MG63 (cell line): ENCODE measurements at places on chromosomes 3 and 15. TPM values are rescaled to one million over a fixed set of nuclear protein-coding genes. Genes with fewer than 3 reads are reported as not detected.
A peak's percentile ranks its signal among the peaks of the same experiment; 100 is the strongest.

GRCh38 chr3:59531066-59531745 lies 481.4 kb upstream of the CFAP20DC start:
- no peak for DNase-seq

- no peak for DNase-seq
These were observed 2.9 kb upstream of the P2RY12 start for GRCh38 chr3:151387432-151387831.

DNA sequence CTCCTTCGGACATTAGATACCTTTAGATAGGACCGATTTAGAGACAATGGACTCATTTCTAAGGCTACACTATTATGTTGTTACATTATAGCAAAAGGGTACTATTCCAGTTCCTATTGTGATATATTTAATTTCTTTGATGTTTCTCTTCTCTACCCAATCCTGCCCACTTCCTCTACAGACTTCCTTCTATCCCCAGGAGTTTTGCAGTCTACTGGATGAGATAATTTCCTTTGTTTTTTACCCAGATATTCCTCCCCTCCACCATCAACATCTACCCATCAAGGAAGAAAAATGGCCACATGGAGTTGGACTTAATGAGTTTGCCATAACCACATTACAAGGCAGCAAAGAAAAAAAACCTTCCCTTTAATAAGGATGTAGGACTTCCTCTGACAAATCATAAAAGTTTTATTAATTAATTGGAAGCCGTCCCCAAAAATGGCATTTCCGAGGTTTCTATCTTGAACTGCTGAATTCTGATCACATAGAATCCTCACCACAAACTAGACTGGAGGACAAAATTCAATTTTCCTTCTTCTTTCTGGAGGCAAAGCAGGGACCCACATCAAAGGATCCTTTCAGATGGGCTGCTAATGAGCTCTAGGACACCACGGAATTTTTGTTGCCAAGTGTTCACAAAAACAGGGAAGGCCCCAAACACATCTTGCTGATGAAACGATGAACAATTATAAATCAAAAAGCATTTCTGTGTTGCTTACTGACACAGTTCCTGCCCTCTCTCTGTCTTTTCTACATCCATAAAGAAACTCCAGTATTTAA lies 33.4 kb downstream of the FRMD4B start:
- no peak for DNase-seq

DNA sequence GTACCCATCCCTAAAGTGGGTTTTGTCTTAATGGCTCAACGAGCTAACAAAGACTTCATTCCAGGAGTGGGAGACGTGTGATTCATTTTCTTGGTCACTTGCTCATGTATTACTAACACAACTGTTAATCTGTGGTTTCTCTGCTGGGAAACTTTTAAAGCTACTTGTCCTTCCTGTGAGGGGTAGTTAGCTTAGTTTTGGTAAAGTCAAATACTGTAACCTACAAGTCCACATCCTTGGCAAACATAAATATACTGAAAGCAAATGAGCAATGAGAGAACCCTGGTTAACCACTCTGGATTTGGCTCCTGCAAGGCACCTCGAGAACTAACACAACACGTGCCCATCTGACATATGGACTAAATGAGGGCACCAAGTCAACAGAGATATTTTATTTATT lies 19.9 kb downstream of the NOX5 start:
- DNase-seq: peak; percentile 62

GRCh38 chr3:100927775-100928174 lies 65.4 kb downstream of the ABI3BP start:
- no peak for DNase-seq

DNA sequence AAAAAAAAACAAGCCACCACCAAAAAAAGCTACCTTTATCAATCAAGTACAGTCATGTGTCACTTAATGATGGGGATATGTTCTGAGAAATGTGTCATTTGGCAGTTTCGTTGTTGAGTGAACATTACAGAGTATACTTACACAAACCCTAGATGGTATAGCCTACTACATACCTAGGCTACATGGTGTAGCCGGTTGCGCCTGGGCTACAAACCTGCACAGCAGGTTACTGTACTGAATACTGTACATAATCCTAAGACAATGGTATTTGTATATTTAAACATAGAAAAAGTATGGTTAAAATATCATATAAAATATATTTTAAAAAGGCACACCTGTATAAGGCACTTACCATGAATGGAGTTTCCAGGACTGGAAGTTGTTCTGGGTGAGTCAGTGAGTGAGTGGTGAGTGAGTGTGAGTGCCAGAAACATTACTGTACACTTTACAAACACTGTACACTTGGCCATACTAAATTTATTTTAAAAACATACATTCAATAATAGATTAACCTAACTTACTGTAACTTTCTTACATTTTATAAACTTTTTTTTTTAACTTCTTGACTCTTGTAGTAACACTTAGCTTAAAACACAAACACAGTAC lies 25.9 kb upstream of the JMJD7 start:
- peak; percentile 37 for DNase-seq

GRCh38 chr3:194606941-194607340 lies 26.3 kb downstream of the TMEM44 start:
- no peak for DNase-seq

GRCh38 chr3:51622413-51622812 lies 48.6 kb upstream of the TEX264 start:
- DNase-seq: peak; percentile 41

DNA sequence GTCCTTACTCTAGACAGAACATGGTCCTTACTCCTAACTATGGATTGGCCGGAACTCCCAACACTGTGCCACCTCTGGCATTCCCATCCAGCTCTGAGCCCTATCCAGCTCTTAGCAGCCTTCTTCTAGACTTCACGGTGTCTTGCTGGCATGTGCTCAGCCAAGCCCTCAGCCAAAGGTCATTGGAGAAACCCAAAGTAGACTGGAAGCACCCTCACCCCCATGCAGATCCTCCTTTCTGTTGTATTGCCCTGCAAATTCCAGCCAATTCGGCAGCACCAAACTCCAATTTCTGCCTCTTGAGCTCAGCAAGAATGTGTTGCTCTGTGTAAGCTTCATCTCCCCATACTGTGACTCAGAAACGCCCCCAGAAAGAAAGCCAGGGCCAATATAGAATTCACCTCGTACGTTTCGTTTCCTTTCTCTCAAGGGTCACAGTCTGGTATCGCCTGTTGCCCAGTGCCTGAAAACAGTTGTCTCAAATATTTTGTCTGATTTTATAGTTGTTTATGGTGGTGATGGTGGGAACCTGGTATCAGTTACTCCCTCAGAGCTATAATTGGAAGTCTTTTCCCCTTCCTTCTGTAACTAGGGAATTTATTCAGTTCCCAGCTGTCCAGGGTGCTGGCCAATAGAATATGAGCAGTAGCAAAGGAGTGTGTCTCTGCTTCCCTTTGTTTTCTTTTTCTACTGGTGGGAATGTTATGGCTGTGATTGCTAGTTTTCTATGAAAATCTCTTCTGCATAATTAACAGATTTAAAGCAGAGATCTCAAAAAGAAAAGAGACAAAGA lies 28.4 kb upstream of the EPHB3 start:
- no peak for DNase-seq

DNA sequence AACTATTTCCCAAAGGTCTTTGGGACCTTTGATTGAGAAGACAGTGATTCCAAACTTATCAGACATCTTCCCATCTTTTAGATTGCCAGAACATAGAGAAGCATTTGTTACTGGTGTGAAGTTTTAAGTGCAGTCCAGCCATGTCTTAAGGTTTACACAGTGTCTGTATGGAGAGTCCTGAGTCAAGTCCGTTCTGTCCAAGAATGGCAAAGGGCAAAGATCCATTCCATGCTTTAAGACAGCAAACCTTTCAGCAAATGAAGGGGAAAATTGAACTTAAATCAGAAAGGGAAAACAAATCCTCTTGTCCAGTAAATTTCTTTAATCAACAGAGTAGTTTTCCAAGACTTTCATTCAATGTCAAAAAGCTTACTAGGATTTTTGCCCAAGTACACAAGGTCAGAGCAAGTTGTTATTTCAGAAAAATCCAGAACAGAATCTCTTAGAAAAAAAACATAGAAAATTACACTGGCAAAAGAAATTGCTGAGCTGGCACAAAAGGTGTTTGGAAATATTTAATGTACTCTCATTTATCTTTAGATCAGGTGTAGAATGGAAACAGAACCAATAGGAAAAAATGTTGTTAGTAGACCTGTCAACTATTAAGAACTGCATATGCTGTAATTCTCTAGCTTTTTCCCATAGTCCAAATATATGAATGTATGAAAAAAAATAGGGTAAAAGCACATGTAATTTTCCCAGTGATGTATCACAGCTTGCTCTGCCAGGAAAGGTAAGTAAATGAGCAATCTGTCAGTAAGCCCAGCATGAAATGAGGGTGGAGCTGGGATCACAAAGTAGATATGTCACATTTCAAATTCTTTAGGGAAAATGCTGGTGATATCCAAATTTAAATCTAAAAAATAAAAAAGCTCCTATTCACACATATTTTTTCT lies 1099.9 kb downstream of the TUSC7 start:
- DNase-seq: no peak

DNA sequence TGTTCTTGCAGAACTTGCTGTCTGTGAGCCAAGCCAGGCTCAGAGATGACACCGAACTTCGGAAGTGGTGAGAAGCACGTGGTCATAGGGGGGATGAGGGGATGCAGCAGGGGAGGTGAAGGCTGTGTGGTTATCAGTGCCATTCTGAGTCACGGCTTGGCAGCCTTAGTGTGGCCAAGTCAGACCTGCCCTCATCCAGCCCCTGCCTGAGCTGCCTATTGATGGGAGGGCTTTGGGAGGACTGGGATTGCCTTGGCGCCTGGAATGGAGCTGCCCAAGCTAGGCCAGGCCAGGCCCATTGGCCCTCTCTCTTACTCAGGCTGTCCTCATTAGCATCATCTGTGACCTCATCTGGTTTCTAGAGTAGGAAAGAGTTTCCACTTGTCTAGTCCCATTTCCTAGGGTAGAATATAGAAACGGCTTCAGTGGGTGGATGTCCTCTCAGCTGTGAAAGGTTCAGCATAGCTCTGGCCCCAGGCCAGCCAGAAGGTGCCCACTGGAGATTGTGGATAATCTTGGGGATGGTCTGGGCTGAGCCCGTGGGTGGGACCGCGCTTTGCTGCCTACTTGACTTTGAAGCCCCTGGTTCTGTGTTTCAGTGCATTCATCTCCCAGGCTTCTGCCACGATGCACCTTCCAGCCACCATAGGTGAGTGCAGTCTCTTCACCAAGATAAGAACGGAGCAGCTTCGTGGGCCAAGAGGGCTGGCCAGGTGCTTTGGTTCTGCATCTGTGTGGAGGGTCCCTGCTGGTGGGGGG lies 7.2 kb downstream of the FAH start:
- DNase-seq: peak; percentile 92

DNA sequence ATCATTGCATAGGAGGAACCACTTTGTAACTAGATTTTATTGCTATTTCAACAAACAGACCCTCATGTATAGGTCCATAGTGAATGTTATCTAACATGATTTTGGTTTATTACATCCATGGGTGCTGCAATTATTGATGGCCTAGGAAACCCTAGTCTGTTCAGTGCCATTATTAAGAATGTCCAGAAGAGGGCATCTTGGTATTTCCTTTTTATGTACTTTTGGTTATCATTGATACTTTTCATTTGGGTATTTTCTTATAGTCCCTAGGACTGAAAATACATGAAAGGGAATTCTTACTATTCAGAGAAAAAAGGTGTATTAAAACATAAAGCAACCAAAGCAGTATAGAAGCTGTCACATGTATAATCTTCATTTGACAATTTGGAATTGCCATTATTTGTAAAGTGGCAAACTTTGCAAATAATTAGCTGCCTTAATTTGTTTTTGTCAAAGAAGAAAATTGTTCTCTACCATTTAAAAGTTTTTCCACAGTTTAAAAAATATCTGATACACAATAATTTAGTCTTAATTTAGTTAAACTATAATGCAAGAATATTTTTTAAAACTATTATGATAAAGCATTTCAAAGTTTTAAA lies 48.7 kb downstream of the CNOT10 start:
- DNase-seq: no peak

The CLDN1 gene
- total RNA-seq: 1.3 and 4.0 TPM in 2 replicates

The UNC13C gene
- not detected in 2 replicates for total RNA-seq

The SPATA12 gene
- not detected in 2 replicates for total RNA-seq

The MGA gene
- total RNA-seq: 10.4 and 12.8 TPM in 2 replicates

The ZDHHC23 gene
- 5.8 and 8.5 TPM in 2 replicates for total RNA-seq

The CCR8 gene
- total RNA-seq: not detected in 2 replicates

The MAP1A gene
- total RNA-seq: 0.74 and 2.3 TPM in 2 replicates

The A4GNT gene
- not detected in 2 replicates for total RNA-seq
